ENCODE measurements at places on chromosomes 5 and 9. TPM values are rescaled to one million over a fixed set of nuclear protein-coding genes. Genes with fewer than 3 reads are reported as not detected.

The CAMSAP1 gene
- 39.2 TPM for total RNA-seq

The PCDHGA5 gene
- 4.9 TPM for total RNA-seq

The SPOCK1 gene
- total RNA-seq, result 0.30 TPM

The TTLL11 gene
- total RNA-seq, result 5.2 TPM

The TNFAIP8 gene
- total RNA-seq, result 94.5 TPM

The NME5 gene
- not detected for total RNA-seq

The PDCD1LG2 gene
- not detected for total RNA-seq

The XRCC4 gene
- 24.3 TPM for total RNA-seq

The PRDM9 gene
- total RNA-seq, result not detected

The FBXL7 gene
- not detected for total RNA-seq

Data from OCI-LY7 (cell line).